Left cardiac atrium (tissue), 4 donors: ENCODE measurements at places on chromosomes 3 and 15.

DNA sequence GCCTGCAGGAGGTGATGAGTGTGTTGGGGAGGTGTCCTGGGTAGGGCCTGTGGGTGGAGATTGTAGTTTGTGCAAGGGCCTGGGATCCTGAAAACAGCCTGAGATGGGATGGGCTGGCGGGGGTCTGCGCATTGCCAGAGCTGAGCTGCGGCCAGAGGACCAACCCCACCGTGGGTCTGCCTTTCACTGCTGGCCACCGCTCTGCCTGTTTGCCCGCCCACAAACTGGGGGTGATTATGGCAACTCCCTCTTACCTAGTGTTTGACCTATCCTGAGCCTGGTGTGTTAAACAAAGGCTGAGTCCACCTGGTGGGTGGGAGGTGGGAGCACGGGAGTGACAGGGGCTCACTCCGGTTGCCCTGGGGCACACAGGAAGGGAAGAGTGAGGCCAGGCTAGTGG lies 9.8 kb downstream of the ABTB1 start:
- no peak for DNase-seq

GRCh38 chr15:70093070-70093469 lies 4.6 kb downstream of the TLE3 start:
- no peak for DNase-seq

- DNase-seq, result no peak
Observed at GRCh38 chr3:142975316-142975995, 12.0 kb upstream of the PAQR9 start.

DNA sequence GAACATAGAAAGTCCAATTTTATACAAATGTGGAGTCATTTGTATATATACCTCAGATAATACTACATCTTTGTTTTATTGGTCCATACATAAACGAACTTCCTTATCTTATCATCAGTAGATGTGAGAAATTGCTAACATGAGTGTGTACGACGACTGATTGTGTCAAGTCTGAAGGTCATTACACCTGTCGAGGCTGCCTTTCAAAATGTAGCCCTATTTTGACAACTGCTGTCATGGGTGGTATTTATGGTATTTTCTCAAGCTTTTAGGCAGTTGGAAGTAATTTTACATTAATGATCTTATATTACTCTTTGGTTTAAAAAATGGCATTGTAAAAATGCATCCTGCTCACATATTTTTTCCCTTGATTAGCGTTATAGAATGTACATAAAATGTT lies 183.7 kb upstream of the DNAJC19 start:
- DNase-seq, result no peak

DNA sequence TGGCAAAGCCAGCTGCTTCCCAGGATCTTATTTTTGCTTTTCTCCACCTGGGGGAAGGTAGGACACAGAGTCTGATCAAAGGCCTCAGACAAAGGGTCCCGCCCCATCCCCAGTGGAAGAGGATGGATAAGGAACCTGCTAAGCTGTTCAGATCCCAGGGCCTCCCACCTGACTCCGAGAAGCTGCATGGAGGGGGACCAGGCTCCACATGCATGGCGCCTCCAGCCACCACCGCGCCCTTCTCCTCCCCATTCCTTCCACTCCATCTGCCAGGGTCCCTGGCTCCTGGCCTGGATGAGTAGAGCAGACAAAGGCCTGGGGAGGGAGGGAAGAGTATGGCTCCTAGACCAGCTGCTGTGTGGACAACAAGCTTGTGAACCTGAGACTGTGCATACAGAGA lies 20.0 kb upstream of the CRABP1 start:
- DNase-seq, result no peak

GRCh38 chr3:180409170-180409569 lies 192.8 kb upstream of the TTC14 start:
- no peak for DNase-seq
